ENCODE measurements at places on chromosomes 2 and 18.
A peak's percentile ranks its signal among the peaks of the same experiment; 100 is the strongest.

DNA sequence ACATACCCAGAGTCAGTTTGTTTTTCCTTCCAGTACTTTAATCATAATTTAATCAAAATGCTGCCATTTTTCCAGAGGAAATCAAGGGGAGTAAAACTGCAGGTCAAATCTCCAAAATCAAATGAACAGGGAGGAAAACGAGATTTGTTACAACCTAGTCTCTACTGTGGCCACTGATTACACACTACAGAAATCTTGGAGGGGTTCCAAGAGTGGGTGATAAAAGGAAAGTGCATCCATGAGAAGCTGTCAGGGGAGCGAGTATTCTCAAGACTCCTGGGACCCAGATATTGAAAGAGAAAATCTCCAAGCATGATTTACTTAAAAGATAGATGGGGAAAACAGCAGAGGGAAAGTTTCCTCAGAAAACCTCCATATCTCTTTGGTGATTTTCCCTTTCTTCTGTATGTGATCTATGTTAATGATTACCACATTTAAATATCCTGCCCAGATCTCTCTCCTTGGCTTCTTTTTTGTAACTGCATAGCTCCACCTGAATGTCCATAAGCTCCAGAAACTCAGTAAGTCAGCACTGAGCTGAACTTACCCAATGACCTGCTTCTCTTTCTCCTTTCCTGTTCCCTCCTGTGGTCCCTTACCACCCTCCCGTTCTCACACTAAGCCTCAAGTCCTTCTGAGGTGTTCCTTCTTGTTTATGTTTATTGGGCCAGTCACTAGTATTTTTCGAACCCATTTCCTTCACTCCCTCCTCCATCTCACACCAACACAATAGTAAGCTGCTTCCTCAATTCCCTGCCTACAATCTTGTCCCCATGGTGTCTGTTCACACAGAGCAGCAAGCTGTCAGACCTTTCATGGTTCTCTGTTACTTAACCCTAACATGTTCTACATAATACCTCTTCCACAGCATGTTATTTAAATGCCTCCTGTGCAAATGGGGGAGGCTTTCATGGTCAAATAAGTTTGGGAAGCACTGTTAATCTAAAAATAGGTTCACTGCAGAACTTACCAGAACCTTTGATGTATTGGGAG lies 73.9 kb upstream of the TWSG1 start:
- DNase-seq: no peak

DNA sequence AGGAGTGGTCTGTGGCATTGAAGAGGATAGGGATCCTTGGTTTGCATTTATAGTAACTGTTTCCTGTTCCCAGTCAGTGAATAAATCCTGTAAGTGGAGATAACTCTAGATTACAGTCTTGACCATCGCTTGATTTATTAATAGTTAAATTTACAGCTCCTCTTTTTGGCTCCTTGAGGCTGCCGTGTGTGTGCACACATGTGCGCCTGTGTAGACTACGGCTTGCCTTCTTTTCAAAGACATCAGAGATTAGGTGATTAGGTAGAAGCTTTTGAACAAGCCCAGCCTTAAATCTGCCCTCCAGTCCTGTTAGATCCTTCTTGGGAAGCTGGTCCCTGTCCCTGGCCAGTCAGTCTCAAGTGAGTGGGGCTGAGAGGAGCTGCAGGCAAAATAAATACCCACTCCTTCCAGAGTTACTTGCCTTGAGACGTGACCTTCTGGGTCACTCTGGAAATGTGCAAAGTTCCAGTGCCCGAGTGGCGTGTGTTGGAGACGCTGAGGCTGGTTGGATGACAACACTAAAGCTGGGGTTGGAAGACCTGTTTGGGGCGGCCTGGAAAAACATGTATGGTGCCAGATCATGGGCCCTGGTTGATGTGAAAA lies 32.0 kb downstream of the TCF7L1 start:
- no peak for DNase-seq

DNA sequence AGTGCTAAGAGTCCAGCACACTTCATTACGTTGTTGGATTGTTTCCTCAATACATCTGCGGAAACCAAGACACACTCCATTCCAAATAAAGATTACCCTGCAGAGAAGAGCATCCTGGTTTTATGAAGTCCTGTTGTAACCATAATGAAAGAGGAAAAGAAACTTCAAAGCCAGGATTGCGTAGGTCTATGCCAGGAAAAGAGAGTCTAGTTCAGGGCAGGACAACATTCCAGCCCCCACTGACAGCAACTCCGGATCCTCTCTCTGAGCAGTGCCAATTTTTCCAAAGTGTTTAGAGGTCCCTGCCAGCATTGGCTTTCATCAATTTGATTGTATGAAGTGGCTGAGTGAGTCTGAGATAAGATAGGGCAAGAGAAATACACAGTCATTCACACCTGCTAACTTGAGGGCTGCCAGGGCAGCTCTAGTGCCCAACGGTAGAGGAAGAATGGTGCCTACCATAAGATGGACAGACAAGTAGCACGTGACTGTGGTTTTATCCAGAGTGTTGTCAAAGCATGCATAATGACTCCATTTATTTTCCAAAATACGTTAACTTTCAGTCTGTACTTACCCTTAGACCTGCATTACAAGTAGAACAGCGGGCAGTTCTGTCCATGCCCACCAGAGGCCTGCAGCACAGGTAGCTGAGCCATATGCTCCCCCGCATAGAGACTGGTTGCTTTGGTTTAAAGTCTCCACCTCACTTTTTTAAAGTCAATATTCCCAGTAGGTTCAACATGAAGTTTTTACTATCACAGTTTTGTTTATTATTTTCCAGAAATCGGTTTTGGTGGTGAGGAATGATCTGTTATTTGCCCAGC lies 23.7 kb downstream of the PIEZO2 start:
- no peak for DNase-seq

GRCh38 chr2:161085149-161085548 lies 75.1 kb upstream of the TANK start:
- no peak for DNase-seq

GRCh38 chr2:221202431-221202830 lies 369.7 kb downstream of the EPHA4 start:
- DNase-seq: no peak

DNA sequence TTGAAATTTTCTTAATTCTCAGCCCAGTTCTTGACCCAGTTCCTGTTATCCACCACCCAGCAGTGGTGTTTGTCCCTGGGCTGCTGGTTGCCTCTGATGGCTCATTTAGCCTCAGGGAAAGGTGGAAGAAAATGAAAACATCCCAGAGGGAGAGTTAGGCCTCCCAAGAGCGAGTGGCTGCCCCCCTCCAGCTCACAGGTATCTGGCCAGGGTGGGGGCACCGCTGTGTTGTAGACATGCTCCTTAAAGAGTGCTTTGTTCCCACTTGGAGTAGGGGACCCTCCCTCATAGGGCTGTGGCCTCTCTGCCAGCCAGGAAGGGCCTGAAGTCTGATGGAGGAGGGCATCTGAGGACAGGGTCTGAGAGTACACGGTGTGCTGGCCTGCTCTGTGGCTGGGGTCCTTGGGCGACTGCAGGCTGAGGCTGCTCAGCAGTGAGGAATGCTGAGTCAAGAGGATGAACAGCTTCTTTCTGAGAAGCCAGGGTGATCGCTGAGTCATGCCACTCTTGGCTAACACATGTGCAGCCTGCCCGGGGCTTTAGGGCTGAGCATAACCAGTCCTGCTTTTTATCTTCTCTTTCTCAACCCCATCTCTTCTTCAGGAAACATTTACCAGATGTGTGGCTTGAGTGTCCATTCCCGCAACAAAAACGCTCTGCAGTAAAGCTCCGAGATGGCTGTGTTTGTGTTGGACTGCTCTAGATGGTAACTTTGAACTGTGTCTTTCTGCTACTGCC lies 72.3 kb downstream of the IL1R2 start:
- DNase-seq: no peak

- no peak for DNase-seq
Measured at GRCh38 chr2:164599954-164600589, 21.2 kb downstream of the GRB14 start.

DNA sequence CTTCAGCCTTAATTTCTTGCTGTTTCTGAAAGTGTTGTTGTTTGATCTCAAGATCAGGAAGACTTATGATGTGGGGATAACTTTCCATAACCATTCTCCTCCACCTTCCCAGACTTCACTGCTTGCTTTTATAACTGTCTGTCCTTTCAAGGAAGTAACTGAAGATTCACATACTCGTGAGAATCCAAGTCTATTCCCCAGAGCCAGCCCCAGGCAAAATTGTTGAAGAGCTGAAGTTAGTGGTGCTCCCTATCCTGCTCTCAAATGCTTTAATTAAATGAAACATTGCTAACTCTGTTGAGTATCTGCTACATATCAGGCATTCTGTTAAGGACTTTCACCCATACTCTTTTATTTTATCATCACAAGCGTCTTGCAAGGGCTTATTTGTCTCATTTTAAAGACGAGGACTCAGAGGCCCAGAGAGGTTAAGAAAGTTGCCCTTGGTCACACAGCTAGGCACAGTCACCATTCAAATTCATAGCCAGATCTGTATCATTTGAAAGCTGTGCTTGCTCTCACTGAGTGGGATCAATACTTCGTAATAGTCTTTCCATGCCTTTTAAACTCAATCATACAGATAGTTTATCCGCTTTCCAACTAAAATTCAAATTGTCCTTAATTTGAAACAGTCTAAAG lies 189.8 kb upstream of the TCF4 start:
- DNase-seq: no peak

- peak; percentile 68 for DNase-seq
Measured at GRCh38 chr2:3461801-3462492, 57.4 kb downstream of the ADI1 start.

- no peak for DNase-seq
Measured at GRCh38 chr18:62678847-62679485, 36.4 kb upstream of the PHLPP1 start.

DNA sequence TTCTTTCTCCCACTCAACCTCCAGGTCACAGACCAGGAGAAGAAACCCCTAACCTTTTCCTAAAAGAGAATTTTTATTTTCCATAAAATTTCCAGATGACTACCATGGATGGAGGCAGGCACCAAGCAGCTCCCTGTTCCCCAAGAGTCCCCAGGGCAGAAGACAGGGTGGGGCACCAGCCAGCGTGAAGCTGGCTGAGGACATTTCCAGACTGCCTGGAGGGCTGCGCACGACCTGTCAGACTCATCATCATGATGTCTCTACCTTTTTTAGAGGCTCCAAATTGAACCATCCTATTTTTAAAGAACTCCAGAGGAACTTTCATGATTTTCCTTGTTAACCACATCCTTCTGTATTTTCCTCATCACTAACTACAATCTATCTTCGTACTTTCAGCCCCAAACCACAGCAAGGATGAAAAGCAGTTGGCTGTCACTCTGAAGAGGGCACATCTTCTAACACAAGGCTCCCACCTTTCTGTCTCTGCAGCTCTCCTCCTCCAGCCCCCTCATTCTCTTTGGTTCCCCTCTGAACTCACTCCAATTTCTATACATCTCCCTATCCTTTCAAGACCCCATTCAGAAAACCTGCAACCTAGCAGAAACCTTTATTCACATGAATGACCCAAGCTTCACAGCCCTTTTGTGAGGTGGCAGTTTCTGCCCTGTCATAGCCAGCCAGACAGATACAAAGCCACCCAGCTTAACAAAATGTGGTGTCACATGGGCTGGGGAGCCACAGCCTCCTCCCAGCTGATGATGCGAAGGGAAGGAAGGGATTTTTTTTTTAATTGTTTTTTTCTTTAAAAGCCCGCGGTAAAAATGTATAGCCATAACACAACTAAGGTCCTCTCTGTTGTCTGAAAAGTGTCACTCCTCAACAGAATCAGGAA lies 11.1 kb downstream of the AMMECR1L start:
- no peak for DNase-seq

DNA sequence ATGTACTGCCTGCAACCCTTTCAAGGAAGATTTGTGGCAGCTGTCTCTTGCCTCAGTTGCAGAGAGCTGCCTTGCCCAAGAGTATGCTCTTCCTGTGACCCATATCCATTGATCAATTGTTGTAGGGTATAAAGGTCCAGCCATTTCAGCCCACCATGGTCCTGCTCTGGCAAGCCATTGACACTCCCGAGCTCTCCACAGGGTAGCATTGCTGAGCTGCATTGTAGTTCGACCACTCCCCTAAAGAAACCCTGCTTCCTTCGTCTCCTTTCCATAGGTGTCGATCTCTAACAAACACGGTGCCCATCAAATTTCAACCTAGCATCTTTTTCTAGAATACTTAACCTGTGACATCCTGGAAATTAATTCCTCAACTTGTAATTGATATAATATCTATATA lies 104.9 kb upstream of the NDUFV2 start:
- DNase-seq: no peak

GRCh38 chr2:62692225-62692624 lies 13.3 kb upstream of the EHBP1 start:
- no peak for DNase-seq

DNA sequence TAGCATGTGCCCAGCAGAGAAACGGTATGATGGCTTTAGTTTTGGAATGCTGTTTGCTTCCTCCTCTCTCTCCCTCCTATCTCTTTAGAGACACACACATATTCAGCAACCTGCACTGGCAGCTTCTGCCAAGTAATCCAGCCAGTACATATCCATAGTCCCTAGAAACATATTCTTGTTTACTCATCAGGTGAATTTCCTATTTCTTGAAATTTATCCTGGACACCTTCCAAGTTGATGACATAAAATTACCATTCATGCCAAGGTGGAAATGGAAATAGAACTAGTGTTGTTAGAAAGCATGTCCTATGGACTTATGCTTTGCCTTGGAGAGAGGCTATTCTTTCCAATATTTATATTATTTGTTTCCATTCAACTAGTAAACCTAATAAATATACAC lies 50.9 kb upstream of the RGPD4 start:
- no peak for DNase-seq

- DNase-seq: no peak
Measured at GRCh38 chr18:68298330-68298729, 416.6 kb downstream of the TMX3 start.

GRCh38 chr2:119645173-119645855 lies 33.7 kb upstream of the TMEM177 start:
- DNase-seq: no peak

DNA sequence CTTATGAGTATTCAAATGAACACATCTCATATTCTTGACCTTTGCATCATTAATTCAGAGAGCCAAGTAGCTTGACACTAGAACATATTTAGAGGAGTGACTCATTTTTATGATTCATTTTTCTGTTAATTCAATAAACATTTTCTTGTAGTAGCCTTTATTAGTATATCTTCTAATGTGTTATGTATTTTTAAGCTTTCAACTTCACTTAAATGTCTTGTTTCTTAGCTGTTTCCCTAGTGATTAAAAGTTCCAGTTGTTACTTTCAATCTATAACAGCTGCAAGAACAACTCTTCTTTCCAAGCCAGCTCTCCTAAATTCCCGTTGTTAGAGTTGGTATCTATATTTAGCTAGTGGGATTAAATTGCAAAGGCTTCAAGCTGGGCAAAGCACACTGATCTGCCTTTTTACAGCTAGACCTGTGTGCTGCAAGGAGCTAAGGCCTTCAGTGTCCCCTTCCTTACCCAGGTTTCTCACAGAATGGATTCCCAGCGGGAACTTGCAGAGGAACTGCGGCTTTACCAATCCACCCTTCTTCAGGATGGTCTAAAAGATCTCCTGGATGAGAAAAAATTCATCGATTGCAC lies at the start of gene KLHL41:
TSS of gene KLHL41 (plus strand) at position 405 of the 588 bp plus-strand sequence. CDS start at position 482, 77 bp downstream.
- no peak for DNase-seq

GRCh38 chr2:60479226-60480088 lies 74.0 kb downstream of the BCL11A start:
- no peak for DNase-seq

GRCh38 chr18:65091744-65092329 lies 659.0 kb upstream of the CDH7 start:
- no peak for DNase-seq

Measured in GM12878 (cell line).